ENCODE measurements at places on chromosomes 2 and 18. TPM values are rescaled to one million over a fixed set of nuclear protein-coding genes. Genes with fewer than 3 reads are reported as not detected.

Gene SATB2
- 0.15 TPM for total RNA-seq

Gene MAB21L4
- total RNA-seq, result not detected

Gene G6PC2
- not detected for total RNA-seq

Gene NETO1
- not detected for total RNA-seq

Gene EPG5
- 24.0 TPM for total RNA-seq

Gene GPR155
- total RNA-seq, result 16.4 TPM

Gene SPP2
- not detected for total RNA-seq

Gene ZBTB7C
- 0.40 TPM for total RNA-seq

Gene PCARE
- not detected for total RNA-seq

Gene ERICH2
- not detected for total RNA-seq

Gene MTCL1
- 0.95 TPM for total RNA-seq

Gene AGPS
- total RNA-seq, result 70.0 TPM

Gene FAHD2B
- 19.9 TPM for total RNA-seq

Gene AGAP1
- 5.3 TPM for total RNA-seq

Gene COL4A4
- total RNA-seq, result 0.08 TPM

GRCh38 chr2:219912491-219912921, 285.1 kb downstream of the SLC4A3 start:
- no peak for ATAC-seq

DNA sequence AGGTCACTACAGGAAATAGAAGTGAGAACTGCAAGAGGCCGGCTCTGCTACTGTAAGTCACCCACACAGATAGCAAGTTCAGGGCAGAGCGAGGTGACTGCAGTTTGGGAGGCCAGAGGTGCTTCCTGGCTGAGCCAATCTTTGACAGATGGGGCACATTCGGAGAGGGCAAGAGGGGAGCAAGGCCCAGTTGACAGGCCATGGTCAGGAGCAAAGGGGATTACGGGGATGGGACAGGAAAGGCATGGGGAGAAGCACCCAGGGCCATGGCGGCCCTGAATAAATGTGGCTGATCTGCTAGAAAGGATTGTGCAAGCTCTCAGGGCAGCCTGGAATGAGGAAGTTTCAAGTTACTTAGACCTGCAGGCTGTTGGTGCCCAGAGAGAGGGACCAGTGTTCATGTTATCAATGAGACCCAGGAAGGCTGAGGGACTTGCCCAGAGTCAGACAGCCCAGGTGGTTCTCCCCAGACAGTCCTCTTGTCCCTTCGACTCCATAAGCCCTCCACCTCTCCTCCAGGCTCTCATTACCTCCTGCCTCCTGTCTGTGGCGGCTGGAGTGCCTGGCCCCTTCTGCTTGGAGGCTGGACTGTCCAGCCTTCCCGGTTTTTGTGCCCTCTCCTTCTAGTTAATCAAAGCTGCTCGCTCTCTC, 123.3 kb downstream of the CTIF start:
- no peak for ATAC-seq

DNA sequence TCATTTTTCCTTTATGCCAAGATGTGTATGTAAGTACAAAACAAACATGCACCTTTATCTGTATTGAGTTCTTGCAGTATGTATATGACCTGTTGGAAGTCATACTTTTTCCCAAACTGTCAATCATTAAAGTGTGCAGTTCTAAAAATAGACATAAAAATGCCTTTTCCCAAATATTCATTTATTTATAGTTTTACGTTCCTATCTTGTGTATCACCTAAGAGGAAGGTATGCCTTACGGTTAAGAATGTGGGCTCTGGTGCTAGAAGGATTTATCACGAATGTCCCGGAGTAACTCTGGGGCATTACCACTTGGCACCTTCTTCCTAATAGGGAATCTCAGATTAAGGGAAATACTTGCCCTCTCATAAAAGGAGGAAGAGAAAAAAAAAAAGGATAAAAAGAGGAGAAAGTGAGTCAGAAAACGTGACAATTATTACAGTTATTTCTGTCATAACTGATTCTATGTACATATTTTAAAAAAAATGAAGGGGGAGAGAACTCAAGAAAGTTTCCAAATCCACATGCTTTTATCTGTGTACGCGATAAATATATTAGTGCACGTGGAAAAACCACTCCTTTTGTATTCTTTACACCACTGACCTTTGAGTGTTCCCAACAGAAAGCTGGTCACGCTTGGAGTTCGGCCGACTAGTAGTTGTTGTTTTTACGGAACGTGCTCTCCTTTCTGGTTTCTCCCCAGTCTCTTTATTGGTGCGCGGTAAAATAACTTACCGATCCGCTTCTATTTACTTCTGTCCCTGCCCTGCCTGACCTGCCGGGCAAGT, 721 bp downstream of the MCEE start:
- no peak for ATAC-seq

DNA sequence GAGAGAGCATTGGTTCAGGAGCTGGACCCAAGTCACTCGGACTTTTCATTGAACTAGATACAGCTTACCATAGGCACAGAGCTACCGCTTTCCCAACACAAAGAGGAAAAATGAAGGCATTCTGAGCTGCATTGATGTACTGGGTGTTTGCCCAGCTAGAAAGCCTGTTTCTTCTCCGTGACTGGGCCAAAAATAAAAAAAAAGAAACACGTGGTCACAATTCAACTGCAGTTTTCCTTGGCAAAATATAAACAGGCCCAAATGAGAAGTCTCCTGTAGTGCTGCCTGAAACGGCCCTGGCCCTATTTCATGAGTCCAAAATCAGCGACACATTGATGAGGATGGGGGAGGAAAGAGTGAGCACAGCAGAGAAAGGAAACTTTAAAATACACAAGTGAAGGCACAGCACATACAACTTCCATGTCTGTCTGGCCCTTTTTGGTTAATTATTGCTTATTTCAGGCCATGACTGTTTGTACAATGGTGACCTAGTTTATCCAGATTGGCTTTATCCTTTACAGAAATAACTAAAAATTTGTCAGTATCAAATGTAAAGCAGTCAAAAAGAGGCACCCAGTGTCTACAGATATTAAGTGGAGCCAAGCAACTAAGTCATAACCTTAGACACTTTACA, 179.7 kb downstream of the ICOS start:
- ATAC-seq, result no peak

GRCh38 chr2:183998797-183999190, 599.5 kb upstream of the ZNF804A start:
- no peak for ATAC-seq

DNA sequence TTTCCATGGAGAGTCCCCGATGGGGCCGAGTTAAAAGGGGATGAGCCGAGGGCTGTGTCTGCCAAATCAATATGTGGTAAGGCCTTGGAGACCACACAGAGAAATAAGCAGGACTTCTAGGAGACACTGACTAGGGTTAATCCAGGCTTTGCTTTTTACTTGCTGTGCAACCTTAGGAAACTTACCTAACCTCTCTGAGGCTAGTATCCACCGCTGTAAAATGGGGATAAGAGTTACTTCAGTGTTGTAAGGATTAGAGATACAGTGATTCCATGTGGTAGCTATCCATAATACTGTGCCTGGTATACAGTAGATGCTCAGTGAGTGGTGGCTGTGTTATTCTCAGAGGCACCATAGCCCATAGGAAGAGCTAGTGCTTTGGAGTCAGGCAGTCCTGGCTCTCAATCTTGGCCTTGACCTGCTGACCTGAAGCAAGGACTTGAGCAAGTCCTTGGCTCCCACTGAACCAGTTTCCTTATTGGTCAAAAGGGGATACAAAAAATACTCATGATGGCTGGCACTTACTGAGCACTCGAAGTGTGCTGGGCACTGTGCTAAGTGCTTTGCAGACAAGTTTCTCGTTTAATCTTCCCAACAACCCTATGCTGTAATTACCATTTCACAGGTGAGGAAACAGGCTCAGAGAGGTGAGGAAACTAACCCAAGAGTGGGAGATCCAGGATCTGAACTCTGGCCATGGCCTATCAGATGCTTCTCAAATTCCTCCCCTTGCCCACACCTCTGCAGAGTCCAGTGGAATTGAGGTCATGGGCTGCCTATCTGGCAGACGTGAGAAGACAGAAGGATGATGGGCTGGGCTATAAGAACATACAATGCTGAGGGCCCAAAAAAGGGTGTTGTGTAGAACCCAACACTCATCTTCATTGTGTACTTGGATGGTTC, 12.0 kb upstream of the DES start:
- no peak for ATAC-seq

DNA sequence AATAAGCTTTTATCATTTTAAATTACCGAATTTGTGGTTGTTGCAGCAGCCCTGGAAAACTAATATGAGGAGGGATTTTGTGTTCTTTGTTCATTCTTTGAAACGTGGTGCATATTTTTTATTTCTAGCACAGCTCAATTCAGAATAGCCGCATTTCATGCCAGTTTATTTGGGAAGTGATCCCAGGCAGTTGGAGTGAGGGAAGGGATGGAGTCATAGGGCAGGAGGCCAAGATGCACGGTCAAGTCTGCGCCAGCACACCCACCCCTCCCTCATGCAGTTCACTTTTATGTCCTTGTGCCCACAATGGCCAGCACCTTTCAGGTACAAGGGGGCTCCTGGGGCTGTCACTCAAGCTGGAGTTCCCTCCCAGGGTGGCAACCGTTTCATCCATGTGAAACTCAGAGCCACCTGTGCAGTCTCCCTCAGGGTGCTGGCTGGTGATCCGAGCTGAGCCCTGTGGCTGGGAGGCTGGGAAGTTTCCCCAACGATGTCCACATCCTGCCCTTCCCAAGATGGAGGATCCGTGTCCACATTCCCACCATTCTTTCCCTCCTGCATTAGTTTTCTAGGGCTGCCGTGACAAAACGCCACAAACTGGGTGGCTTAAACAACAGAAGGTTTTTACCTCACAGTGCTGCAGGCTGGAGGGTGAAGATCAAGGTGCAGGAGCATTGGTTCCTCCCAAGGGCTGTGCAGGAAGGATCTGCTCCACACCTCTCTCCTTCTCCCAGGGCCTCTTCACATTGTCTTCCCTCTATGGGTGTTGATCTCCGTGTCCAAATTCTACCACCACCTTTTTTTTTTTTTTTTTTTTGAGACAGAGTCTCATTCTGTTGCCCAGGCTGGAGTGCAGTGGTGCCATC, 68.5 kb upstream of the ITGA6 start:
- no peak for ATAC-seq

- peak; percentile 79 for ATAC-seq
These were observed 96.8 kb upstream of the CRACDL start for GRCh38 chr2:99032786-99033185.

- ATAC-seq, result no peak
These were observed 3.4 kb upstream of the DNAJC5G start for GRCh38 chr2:27271631-27272340.

DNA sequence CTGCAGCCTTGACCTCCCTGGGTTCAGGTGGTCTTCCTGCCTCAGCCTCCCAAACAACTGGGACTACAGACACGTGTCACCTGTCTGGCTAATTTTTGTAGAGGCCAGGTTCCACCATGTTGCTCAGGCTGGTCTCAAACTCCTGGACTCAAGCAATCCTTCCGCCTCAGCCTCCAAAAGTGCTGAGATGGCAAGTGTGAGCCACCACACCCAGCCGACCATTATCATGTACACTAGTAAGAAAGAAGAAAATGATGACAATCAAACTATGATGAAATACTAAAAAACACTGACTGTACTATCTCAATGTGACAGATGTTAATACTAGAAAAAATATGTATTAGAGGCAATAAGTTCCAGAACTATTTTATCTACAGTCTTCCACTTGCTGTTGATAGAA, 420.9 kb downstream of the TRIB2 start:
- no peak for ATAC-seq

DNA sequence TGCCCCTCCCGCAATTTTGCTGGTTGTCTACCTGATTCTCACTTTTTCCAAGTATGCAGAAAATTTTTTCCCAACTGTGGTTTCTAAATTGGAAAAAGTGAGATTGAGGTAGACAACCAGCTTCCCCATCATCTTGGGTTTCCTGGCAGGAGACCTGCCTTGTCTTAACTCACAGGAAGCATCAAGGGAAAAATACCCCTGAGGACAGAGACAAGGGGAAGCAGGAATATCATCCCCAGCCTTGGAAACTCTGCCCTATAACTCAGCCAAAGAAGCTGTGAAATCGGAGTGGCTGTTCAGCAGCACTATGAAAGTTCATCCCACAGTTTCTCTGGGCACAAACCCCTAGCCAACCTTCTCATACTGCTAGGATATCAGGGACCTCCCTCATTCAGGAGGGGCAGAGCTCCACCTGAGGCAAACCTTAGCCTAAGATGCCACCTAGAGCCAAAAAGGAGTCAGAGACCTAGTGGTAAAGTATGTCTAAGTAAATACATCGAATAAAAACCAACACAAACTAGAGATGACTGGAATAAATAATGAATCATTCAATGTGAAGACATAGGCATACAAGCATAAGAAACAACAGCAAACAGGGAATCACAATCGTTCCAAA, 68.2 kb downstream of the ZSWIM2 start:
- no peak for ATAC-seq

GRCh38 chr18:23099621-23100020, 35.7 kb upstream of the CABLES1 start:
- ATAC-seq, result no peak

GRCh38 chr18:79374408-79375171, 21.1 kb upstream of the NFATC1 start:
- no peak for ATAC-seq

- ATAC-seq, result no peak
These were observed 161.8 kb downstream of the FAM210A start for GRCh38 chr18:13564579-13564978.

- no peak for ATAC-seq
These were observed 241.6 kb upstream of the FN1 start for GRCh38 chr2:215677481-215677880.

- ATAC-seq, result no peak
These were observed 23.3 kb upstream of the ALLC start for GRCh38 chr2:3634596-3635121.

DNA sequence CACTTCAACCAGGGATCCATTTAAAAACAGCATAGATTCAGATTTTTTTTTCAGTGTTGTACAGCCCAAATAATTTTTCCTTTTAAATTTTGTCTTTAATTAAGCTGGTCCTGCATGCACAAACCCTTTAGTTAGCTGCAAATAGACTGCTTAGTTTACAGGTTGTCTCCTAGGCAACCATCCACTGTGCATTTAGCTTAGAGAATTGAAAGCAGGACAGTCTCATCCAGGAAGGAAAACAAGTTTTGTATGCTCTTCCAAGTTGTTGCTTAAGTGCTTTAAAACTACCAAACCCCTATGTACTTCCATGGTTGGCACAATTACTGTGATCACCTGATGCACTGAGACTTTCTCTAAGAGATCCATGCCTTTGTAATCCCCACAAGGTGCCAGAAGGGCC, at the start of gene MAP3K19:
Gene MAP3K19 (minus strand): TSS at position 148 of the 400 bp plus-strand sequence. CDS start 22,800 bp downstream, outside the sequence.
- ATAC-seq, result no peak

DNA sequence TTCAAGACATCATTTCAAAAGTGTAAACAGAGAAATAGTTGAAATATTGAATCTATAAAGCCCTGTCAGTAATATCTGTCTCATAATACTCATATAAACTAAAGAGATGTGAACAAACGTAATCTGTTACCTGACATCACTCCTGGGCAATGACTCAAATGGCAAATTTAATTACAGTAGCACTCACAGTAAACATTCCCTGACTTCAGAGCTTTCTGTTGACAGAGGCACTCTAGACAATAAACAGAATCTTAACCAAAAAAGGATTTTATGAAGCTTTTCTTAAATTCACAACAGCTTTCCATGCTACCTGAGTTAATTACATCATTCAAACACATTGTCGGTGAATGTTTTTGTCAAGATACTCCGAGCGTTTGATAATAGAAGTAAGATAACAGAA, 128.1 kb upstream of the PDE1A start:
- no peak for ATAC-seq

- ATAC-seq, result no peak
These were observed 199.1 kb upstream of the SLC14A2 start for GRCh38 chr18:45416168-45416567.

Data from activated T-helper 17 cell treated with anti-CD3 and anti-CD28 coated beads, Interleukin-2, amount 50 U/mL, for 72 hours (primary cell).